ENCODE measurements at places on chromosomes 4 and X. TPM values are rescaled to one million over a fixed set of nuclear protein-coding genes. Genes with fewer than 3 reads are reported as not detected.

SLIT2 gene
- not detected for total RNA-seq

GRCh38 chr4:62549601-62550000, 1349.5 kb downstream of the ADGRL3 start:
- DNase-seq: no peak
- H3K4me1 ChIP-seq: no peaks in the 10 kb centered on the region
- H3K36me3 ChIP-seq: no peaks in the 10 kb centered on the region
- no peak overlapping the region for H3K27ac ChIP-seq

DNA sequence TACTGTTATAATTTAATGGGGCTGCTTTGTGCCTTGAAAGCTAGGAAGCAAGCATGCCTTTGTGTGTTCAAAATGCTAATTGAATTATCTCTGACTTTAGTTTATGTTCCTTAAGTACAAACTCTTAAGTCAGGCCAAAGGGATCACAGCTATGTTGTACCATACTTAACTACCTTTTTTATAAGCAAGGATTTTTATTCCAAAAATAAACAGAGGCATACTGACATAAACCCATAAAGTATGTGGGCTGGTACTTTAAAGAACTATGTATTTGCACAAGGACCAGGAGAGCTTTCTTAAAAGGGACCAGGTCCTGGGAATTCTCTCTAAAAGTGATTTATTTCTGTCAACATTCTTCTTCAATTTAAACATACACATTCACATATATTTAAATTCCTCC, 57.8 kb upstream of the HCCS start:
- no peaks in the 10 kb centered on the region for H3K36me3 ChIP-seq
- no peak overlapping the region for H3K4me3 ChIP-seq
- no peaks in the 10 kb centered on the region for H3K27me3 ChIP-seq
- DNase-seq: no peak
- no peaks in the 10 kb centered on the region for H3K4me1 ChIP-seq
- no peak overlapping the region for H3K27ac ChIP-seq

DNA sequence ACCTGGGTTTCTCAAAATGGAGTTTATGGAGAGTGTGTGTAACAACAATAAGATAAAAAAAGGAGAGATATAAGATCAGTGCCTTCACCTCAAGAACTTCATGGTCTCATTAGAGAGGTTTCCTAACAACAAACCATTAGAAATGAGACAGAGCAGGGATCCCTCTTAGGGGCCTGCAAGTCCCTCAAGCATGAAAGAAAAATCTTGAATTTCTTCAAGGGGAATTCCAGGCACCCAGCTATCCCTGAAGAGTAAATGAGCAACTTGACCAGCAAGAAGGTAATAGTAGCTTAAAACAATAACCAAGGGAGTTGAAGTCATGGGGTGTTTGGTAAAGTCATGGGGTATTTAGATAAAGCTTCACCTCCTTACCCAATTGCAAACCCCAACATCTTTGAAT, 49.7 kb upstream of the TLR3 start:
- no peak overlapping the region for H3K27ac ChIP-seq
- no peak overlapping the region for H3K4me3 ChIP-seq
- H3K4me1 ChIP-seq: no peaks in the 10 kb centered on the region
- H3K27me3 ChIP-seq: peaks cover 4% of the 10 kb centered on the region
- no peaks in the 10 kb centered on the region for H3K36me3 ChIP-seq

Data from activated CD8-positive, alpha-beta T cell treated with anti-CD3 and anti-CD28 coated beads, Interleukin-2, amount 10 ng/mL, durations not matched to agents 7 days and 5 days (primary cell).